Motor neuron (in vitro differentiated cells): ENCODE measurements at places on chromosomes 4 and X.

- ATAC-seq: no peak
Observed at GRCh38 chr4:108024878-108025165, 35.1 kb downstream of the HADH start.

- no peak for ATAC-seq
Observed at GRCh38 chr4:105305019-105305836, 158.6 kb downstream of the TET2 start.

- no peak for ATAC-seq
Observed at GRCh38 chrX:10971176-10971575, 140.0 kb upstream of the HCCS start.

- ATAC-seq: no peak
Observed at GRCh38 chr4:77617203-77617602, 11.6 kb downstream of the CXCL13 start.

DNA sequence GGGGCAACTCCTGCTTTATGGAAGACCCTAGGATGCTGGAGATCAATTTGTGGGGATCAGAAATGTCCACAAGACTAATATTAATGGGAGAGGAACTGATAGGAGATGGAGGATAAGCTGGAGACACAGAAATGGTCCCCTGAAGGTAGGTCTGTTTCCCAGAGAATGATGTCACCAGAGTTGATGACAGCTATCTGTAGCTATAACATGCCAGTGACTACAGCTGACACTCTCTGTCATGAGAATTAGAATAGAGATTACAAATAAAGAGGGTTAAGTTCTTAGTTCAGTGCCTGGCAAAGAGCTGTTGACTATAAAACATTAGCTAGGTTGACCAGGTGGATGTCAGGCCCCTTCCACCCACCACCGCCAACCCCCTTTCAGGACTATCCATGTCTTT is 9.3 kb downstream of the BST1 start:
- no peak for ATAC-seq

DNA sequence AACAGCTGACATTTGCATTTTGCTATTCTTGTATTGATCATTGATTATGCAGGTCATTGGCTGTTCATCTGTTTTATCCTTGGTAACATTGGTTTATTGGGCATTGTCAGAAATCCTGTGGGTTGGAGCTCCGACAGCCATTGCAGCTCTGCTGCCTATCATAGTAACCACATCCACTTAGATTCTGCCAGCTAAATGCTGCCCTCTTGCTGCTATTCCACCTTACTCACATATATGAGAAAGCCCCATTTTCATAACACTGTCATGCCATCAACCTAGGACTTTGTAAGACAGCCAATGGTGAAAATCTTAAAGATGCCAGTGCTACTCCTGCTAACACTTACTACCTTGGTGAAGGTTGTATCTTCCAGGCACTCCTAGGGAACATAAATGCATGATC is 187.3 kb upstream of the CXCL13 start:
- peak; percentile 47 for ATAC-seq

GRCh38 chr4:128658214-128658631 is 151.3 kb upstream of the JADE1 start:
- ATAC-seq: no peak

GRCh38 chrX:26581091-26581490 is 365.1 kb downstream of the MAGEB5 start:
- ATAC-seq: no peak

- no peak for ATAC-seq
Observed at GRCh38 chrX:120366794-120367193, 4.9 kb downstream of the ATP1B4 start.

DNA sequence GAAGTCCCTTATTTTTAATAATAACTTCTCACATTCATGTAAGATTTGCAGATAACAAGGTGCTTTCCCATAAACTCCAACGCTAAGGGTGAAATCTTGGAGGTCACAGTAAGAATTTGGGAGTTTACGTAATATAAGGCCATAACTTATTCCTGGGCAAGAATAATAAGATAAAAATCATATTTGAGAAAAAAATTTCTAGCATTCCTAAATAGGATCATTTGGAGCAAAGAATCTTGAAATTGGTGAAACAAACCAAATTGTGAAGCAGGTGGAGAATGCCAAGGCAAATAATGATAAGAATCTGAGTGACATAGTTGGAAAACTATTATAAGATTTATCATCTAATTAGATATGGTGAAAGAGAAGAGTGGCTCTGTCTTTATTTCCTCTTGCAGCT is 50.4 kb upstream of the FGF16 start:
- no peak for ATAC-seq

DNA sequence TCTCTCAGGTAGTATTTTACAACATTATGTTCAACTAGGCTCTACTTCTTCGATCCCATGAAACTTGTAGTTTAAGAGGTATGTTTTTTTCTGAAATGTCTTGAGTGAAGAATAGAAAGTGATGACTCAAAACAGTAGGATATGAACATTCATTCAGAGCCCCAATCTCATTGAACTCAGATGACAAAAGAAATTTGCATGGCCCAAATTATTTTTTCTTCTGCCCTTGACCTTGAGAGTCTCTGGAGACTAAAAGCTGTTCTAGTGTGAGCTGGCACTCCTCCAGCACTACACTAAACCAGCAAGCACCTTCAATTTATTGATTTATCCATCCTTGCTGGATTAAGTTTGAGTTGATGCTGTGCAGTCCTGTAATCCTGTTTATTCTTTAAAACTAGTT is 4.0 kb downstream of the DCLK2 start:
- ATAC-seq: no peak

- no peak for ATAC-seq
Observed at GRCh38 chr4:123102897-123103471, 180.6 kb upstream of the NUDT6 start.

DNA sequence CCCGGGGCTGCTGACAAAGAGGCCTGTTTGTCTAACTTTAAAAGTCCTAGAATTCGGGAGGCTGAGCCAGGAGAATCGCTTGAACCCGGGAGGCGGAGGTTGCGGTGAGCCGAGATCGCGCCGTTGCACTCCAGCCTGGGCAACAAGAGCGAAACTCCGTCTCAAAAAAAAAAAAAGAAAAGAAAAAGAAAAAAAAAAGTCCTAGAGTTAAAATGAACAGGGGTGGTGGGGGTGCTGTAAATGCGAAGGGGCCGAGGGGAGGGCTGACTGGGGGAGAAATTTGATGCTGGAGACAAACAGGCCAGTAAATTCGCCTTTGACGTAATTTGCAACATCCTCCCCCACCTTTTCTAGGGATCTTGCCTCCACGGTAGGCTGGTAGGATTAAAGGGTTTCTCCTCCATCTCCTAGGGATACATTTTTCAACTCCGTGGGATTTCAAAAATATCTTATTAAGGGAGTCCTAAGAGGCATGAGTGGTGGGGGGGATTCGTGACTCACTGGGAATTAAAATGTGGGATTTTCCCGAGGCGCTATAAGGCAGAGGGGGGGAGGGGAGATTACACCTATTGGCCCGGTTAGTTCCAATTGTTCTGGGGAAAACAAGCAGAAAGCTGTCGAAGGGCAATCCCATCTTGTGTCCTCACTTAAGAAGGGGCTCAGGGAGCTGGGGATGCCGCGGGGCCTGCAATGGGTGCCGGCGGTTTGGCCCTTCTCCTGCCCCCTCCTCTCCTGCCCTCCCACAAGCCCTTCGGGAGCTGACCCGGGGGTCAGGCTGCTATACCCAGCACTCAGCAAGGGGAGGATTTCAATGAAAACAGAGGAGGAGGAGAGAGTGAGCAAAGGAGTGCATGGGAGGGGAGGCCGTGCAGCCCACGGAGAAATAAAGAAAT is 3.0 kb upstream of the BCOR start:
- ATAC-seq: no peak

- no peak for ATAC-seq
Observed at GRCh38 chrX:17596546-17597205, 140.6 kb upstream of the SCML1 start.

DNA sequence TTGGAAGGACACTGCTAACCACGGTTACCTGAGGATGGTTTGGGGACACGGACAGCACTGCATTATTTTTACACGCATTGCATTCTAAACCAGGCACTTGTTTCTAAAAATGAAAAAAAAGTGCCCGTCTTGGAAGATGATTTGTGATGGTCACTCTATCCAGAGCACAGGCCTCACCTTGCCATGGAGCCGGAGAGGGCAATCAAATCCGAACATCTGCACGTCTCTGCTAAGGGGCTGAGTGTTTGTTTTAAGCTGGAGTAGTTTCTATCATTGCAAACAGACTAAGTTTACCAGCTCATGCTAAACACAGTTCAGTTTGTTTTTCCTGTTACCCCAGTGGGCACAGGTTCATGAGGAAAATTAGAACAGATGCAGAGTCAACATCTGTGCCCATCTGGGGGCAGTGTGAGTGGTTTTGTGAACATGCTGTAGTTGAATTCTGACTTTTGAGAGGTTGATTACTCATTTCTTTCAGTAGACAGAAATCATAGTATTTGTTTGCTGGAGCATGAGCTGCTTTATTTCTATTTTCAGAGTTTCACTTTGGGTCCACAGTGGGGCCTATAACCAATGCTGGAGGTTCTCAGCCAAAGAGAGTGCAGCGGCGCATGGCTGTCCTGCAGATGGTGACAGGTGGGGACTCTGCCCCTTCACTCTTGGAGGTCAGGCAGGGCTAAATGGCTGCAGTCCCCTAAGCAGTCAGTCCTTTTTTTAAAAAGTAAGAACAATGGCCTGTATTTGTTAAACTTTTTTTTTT is 65.4 kb upstream of the ENPP6 start:
- peak; percentile 14 for ATAC-seq

GRCh38 chr4:173191623-173192041 is 23.0 kb downstream of the GALNT7 start:
- ATAC-seq: peak; percentile 87

DNA sequence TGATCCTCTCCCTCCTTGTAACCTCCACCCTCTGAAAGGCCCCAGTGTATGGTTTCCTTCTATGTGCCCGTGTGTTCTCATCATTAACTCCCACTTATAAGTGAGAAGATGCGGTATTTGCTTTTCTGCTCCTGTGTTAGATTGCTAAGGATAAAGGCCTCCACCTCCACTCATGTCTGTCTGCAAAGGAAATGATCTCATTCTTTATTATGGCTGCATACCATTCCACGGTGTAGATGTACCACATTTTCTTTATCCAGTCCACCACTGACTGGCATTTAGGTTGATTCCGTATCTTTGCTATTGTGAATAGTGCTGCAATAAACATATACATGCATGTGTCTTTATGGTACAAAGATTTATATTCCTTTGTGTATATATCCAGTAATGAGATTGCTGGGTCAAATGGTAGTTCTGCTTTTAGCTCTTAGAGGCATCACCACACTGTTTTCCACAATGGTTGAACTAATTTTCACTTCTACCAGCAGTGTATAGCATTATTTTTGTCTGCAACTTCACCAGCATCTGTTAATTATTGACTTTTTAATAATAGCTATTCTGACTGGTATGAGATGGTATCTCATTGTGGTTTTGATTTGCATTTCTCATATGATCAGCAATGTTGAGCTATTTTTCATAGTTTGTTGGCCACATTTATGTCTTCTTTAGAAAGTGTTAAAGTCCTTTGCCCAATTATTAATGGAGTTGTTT is 1030.9 kb downstream of the FSTL5 start:
- no peak for ATAC-seq

DNA sequence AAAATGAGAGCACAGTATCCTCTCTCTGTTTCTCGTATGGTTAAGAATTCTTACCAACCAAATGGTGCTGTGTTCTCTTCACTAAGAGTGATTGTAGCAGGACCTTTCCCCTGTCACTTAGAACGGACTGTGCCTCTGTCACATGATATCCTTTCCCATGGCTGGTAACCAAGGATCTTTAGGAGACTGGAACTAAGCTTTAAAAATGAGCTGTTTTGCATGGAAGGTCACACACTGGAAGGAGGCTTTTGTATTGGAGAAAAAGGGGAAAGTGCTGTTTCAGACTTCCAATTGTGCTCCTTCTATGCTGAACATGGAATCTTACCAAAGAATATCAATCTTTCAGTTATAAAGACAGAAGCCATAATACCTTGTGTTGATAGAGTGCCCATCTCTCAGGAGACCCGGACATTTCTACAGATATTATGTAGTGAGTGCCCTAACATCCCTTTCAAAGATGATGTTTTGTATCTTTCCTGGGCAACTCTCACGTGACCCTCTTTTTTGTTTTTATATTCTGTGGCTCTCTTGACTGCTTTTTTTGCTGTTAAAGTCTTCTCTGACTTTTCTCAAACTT is 148.6 kb downstream of the SLC4A4 start:
- no peak for ATAC-seq

DNA sequence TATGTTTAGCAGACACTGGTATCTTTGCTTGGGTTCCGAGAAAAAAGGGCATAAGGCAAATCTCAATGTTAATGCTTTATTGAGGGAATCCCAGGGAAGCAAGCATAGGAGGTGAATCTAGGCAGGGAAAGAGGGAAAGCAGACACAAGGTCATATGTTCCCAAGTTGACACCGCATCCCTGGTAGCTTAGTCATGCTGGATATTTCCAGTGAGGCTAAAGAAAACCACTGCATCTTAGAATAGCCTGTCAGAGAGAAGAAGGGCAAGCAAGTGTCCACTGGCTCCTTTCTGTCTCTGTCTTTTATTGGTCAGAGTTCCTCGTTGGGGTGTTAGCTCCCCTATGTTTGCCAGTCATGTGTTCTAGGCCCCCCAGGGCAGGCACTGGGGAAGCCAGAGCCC is 104.7 kb downstream of the NKX6-1 start:
- ATAC-seq: peak; percentile 67

- ATAC-seq: no peak
Observed at GRCh38 chrX:35040871-35041270, 98.3 kb downstream of the FAM47B start.

DNA sequence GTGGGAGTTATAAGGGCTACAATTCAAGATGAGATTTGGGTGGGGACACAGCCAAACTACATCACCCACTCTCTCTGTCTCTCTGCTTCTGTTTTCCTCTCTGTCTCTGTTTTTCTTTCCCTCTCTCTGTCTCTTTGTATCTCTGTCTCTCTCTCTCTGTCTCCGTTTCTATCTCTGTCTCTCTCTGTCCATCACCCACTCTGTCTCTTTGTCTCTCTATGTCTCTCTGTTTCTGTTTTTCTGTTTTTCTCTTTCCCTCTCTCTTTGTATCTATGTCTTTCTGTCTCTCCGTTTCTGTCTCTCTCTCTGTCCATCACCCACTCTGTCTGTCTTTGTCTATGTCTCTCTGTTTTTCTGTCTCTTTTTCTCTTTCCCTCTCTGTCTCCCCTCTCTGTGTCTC is 25.3 kb downstream of the IL3RA start:
- ATAC-seq: no peak

DNA sequence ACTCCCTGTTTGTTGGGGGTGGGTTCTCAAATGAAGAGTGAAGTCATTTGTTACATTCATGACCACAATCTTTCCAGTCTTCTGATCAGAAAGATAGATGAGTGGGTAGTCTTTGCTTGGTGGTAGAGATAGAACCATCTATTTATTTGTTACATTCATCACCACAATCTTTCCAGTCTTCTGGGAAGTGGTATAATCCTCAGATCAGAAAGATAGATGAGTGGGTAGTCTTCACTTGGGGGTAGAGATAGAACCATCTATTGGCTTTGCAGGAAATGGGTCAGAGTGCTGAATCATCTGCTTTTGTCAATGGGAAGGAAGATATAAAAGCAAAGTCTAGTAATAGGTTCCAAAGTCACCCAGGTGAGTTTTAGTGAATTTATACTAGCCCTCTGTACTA is 64.2 kb upstream of the EPGN start:
- ATAC-seq: no peak

- no peak for ATAC-seq
Observed at GRCh38 chr4:48295116-48295515, 25.5 kb upstream of the TEC start.

- peak; percentile 72 for ATAC-seq
Observed at GRCh38 chrX:129497146-129497843, 26.0 kb downstream of the SMARCA1 start.
